Renal cortical epithelial cell (primary cell): ENCODE measurements at places on chromosomes 3 and 15. TPM values are rescaled to one million over a fixed set of nuclear protein-coding genes. Genes with fewer than 3 reads are reported as not detected.
A peak's percentile ranks its signal among the peaks of the same experiment; 100 is the strongest.

- DNase-seq = no peak
Observed at GRCh38 chr3:160796089-160796812, 40.2 kb downstream of the PPM1L start.

DNA sequence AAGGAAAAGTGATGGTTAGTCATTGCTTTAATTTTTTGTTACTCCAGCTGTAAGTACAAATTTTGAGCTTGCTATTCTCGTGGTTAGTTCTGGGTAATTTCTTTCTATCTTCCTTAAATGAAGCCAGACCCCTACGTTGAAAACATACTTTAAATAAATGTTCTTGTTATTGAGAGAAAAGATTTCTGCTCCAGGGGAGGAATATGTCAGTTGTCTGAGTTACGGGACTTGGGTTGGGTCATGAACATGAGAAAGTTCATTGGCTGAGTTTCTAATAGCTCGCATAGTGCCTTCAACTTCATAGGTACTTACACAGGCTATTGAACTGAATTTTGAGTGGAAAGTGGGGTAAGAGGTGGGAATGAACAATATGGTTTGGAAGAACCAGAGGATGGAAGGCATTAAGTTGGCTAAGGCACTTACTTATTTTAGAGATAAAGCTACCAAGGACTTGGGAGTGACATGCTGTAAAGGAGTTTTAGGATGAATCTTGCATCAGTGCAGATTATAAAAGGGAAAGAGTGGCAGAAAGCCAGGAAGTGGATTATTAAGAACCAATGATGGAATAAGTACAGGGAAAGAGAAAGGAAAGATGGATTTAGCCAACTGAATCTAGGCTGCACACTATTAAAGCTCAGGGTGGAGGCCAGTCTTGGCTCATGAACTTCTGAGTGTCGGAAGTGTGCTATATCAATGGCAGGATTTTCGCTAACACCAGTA, 1.4 kb downstream of the RPSA start:
- DNase-seq = no peak

DNA sequence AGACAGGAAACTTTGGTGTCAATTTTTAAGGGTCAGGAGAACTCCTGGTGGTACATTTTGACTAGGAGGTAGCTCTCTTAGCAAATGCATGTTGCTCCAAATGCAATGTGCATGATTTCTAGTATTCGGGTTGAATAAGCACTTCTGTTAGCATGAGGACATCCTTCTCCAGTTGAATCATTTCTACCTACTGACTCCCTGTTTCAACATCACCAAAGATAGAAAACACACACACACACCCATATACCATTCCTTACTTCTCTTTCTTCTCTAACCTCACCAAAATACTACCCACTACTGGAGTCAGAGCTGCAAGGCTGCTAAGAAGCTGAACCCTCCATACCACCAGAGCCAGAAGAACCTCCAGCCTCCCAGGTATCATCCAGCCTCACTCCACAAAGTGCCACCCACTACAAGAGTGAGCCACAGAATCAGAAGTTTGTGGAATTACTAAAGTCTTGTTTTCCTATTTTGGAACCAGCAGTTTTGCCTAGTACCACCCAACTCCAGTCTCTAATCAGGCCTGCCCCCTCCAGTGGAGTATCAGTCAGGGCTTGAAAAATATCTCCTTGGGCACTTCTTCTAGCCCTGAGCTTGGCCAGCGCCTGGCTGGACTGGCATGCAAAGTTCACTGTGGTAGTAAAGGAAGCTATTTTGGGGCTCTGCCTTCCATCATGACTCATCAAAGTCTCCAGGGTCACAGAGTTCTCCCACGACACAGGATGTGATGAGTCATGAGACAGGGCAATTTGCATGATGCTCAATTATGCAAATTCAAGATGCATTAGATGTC, 110.3 kb downstream of the CYP19A1 start:
- peak; percentile 85 for DNase-seq

DNA sequence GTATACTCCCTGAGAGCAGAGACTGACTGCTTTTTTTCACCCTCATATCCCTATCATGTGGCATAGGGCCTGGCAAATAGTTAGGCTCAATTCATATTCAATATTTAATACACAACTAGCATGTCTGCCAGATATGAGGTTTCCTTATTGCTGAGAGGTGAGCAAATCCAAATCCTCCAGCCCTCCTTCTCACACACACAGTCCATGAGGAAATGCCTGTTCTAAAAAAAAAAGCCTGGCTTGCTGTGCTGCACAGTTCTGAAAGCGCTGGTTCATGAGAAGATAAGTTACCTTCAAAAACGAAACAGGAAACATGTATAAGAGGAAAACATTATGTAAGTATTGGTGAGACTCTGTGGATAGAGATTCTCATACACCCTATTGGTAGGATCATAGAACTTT, 15.5 kb upstream of the ACAP2 start:
- no peak for DNase-seq

DNA sequence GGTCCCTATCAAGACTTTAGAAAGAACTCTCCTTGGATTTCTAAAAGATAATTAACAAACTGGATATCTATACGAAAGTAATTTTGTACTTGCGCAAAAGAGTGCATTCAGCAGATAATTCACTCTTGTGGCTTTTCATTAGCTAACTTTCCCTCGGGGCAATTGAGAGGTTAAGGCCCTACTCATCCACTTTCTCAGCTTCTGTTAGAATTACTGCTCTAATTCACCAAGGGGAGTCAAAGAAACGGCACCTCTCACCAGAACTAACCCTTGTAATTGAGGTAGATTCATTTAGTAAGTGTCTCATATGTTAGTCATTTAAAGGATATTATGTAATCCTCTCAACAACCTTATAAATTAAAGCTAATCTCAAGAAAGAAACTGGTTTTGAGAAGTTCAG, 22.5 kb upstream of the MB21D2 start:
- peak; percentile 6 for DNase-seq

- DNase-seq = no peak
Observed at GRCh38 chr3:49873623-49874022, 3.9 kb upstream of the CAMKV start.

SERPINI2 gene
- not detected in 2 replicates for total RNA-seq

GOLGA6L7 gene
- not detected in 2 replicates for total RNA-seq

UNC13C gene
- total RNA-seq = under 0.01 TPM in 1 of 2 replicates, not detected in the other
